Vein endothelial cell (primary cell): ENCODE measurements at places on chromosomes 16 and 17. TPM values are rescaled to one million over a fixed set of nuclear protein-coding genes. Genes with fewer than 3 reads are reported as not detected.

TNFAIP1 gene
- total RNA-seq, result 90.0 and 99.9 TPM in 2 replicates

LRRC37A gene
- total RNA-seq, result 1.3 and 5.1 TPM in 2 replicates

KRTAP4-4 gene
- not detected in 2 replicates for total RNA-seq

CCDC78 gene
- total RNA-seq, result 1.3 and 1.6 TPM in 2 replicates

SLC25A39 gene
- 93.7 and 115 TPM in 2 replicates for total RNA-seq

CD300H gene
- total RNA-seq, result not detected in 2 replicates

GCGR gene
- not detected in 2 replicates for total RNA-seq

PRSS8 gene
- not detected in 2 replicates for total RNA-seq
